Lower lobe of right lung (tissue), 2 donors: ENCODE measurements at places on chromosomes 7 and 10.

DNA sequence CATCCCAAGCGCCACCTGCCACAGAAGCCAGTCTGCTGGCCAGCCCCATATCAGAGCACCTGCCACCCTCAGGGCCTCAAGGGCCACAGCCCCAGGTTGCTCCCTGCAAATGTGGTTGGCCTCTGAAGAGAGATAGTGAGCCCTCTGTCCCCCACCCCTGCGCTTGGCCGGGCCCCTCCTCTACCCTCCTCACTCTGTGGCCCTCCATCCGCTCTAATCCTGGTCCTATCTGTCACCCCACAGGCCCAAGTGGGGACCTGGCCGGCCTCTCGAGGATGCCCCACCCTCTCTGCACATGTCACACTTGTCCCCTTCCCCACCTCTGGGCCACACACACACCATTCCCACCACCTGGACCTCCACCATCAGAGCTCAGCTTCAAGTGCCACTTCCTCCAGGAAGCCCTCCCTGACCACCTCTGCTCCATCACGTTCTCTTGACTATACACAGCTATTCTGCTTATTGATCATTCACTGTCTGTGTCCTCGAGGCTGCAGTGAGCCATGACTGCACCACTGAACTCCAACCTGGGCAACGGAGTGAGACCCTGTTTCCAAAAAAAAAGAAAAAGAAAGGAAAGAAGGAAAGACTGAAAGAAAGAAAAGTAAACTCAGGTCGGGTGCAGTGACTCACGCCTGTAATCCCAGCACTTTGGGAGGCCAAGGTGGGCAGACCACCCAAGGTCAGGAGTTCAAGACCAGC, 42.4 kb downstream of the TNRC18 start:
- H3K4me3 ChIP-seq = no peak overlapping the region
- H3K27ac ChIP-seq = no peak overlapping the region
- H3K4me1 ChIP-seq = peaks cover 50% of the 10 kb centered on the region
- H3K27me3 ChIP-seq = no peaks in the 10 kb centered on the region

DNA sequence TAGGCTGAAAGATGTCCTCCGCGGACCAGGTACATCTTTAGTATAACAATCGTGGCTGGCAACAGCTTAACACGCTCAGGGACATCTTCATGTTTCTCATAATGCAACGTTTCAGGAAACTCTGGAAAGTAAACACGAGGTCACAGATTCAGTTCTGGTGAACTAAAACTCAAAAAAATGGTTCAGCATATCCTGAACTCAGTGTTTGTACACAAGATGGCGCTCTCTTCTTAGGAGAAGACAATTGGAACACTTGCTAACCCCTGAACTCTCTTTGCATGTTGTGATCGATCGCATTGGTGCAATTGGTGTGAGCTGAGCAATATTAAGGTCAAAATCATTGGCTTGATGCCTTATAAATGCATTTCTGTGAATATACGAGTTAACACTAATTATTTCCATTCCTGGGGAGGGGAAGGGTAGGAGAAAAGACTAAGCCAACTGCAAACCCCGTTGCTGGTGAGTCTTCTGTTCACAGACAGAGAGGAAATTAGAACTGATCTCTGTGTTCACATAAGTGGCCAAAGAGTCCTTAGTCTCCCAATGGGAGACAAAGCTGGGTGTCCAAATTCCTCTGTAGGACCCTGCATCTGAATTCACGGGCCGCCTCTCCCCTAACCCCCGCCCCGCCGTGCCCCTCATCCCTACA, 52.6 kb upstream of the FAM180A start:
- no peaks in the 10 kb centered on the region for H3K36me3 ChIP-seq
- DNase-seq = no peak
- no peak overlapping the region for H3K27ac ChIP-seq
- H3K4me3 ChIP-seq = no peak overlapping the region
- peaks cover 5% of the 10 kb centered on the region for H3K4me1 ChIP-seq

GRCh38 chr7:115662120-115662519, 368.4 kb downstream of the TFEC start:
- no peaks in the 10 kb centered on the region for H3K27me3 ChIP-seq
- DNase-seq = no peak
- H3K27ac ChIP-seq = no peak overlapping the region
- H3K36me3 ChIP-seq = no peaks in the 10 kb centered on the region
- H3K4me3 ChIP-seq = no peak overlapping the region

DNA sequence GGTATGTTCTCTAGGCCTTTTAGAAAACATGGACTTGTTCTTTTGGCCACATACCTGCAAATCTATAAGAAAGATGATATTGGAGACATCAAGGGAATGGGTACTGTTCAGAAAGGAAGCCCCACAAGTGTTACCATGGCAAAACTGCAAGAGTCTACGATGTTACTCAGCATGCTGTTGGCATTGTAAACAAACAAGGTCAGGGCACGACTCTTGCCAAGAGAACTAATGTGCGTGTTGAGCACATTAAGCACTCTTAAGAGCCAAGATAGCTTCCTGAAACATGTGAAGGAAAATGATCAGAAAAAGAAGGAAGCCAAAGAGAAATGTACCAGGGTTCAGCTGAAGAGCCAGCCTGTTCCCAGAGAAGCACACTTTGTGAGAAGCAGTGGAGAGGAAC, 37.1 kb downstream of the SDK1 start:
- no peak overlapping the region for H3K4me3 ChIP-seq
- H3K27me3 ChIP-seq = no peaks in the 10 kb centered on the region
- H3K4me1 ChIP-seq = no peaks in the 10 kb centered on the region

DNA sequence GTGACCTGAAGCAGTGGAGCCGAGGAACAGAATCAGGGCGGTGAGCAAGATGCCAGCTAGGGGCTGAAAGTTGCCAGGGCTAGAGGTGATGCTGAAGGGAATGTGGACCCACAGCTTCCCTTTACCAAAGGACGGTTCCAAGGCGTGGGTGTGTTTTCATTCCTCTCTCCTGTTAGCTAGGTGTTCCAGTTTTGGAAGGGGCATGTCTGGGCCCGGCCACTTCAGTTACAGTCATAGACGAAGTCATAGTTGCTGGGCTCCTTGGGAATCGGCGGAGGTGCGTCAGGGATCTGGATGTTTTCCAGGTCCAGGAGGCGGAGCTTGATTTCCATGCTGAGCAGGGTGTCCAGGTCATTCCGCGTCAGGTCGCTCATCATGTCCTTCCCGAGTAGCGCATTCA, 131.0 kb upstream of the AOAH start:
- DNase-seq = no peak
- H3K4me3 ChIP-seq = no peak overlapping the region
- no peaks in the 10 kb centered on the region for H3K27me3 ChIP-seq
- no peaks in the 10 kb centered on the region for H3K4me1 ChIP-seq
- peaks cover 36% of the 10 kb centered on the region for H3K36me3 ChIP-seq
